ENCODE measurements at places on chromosomes 7 and 10.

DNA sequence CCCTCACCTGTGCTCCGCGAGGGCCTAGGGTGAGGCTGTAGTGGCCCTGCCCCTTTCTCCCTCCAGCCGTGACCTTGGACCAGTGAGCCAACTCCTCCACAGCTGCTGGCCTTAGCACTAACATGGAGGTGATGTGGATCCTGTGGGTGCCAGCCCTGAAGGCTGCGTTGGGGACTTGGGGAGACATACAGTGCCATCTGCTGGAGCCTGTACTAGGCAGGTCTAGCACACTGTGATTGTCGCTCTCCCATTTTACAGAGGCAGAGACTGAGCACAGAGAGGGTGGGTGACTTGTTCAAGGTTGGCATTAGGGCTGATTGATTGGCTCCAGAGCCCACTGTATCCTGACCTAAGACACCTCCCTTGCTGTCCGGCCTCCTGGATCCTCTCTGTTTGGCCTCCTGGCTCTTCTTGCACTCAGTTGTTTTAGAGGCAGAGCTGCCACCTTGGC lies 37.6 kb downstream of the PRF1 start:
- no peak for DNase-seq

GRCh38 chr7:30730097-30730496 lies 21.8 kb upstream of the INMT start:
- no peak for DNase-seq

- DNase-seq = no peak
Measured at GRCh38 chr10:49741108-49741995, 20.8 kb downstream of the OGDHL start.

- peak; percentile 12 for DNase-seq
Measured at GRCh38 chr7:16982640-16983350, 101.0 kb upstream of the AGR3 start.

DNA sequence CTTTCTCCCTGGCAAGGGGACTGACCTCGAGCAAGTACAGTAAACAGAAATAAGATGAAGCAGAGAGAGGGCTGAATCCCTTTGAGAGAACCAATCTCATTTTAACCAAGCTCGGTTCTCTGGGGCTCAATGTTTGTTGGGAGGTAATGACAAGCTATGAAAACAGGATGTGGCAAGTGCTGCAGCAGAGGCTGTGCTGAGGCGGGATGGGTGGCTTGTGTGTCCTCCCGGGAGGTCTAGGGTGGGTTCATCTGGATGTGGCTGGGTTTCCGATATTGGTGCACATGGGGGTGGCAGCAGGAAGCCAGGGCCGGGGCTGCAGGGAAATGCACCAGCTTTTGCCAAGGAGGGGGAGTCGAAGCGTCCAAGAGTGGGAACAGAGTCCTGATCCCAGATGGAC lies 84.5 kb downstream of the AOAH start:
- DNase-seq = no peak

- no peak for DNase-seq
Measured at GRCh38 chr7:8391353-8392062, 41.9 kb upstream of the NXPH1 start.

- no peak for DNase-seq
Measured at GRCh38 chr7:50807026-50807730, 24.5 kb upstream of the GRB10 start.

- DNase-seq = peak; percentile 47
Measured at GRCh38 chr7:111005445-111005844, 85.5 kb upstream of the LRRN3 start.

GRCh38 chr7:25246306-25246705 lies 18.0 kb upstream of the NPVF start:
- no peak for DNase-seq

GRCh38 chr10:81704596-81704995 lies 170.4 kb upstream of the NRG3 start:
- no peak for DNase-seq

- no peak for DNase-seq
Measured at GRCh38 chr7:82335927-82336326, 107.7 kb downstream of the CACNA2D1 start.

GRCh38 chr7:125484755-125485154 lies 555.1 kb upstream of the POT1 start:
- DNase-seq = no peak

DNA sequence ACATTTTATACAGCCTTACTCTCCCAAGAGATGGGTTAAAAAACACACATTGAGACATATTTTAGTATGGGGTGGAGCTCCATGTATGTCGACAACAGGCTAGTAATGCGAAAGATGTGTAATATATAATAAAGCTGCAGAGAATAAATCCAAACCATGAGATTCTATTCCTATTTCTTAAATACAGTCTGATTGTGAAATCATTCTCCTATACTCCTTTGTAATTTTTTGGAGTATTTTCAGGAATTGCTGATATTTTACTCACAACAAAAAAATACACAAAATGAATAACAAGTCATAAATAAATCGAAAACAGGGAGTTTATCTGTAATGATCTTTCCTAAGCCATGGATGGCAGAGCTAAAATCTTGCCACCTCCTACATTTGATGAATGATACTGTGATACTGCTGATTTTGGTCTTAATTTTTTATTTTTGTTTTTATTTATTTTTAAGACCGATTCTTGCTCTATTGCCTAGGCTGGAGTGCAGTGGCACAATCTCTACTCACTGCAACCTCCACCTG lies 173.5 kb upstream of the KLF6 start:
- no peak for DNase-seq

DNA sequence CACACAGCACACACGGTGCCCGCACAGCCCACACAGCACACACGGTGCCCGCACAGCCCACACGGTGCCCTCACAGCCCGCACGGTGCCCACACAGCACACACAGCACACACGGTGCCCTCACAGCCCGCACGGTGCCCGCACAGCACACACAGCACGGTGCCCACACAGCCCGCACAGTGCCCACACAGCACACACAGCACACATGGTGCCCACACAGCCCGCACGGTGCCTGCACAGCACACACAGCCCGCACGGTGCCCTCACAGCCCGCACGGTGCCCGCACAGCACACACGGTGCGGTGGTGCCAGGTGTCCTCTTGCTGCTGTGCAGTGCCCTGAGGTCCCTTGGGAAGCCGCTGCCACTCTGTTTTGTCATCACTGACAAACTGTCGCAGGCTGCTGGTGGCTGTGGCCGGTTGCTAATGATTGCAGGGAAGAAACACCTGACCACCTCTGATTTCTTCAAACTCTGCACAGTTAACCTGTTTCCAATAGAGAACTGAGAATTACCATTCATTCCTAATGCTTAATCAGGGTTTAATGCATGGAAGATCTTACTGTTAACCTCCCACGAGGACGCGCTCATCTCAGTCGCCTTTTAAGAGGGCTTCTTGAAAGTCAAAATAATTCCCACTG lies 66.9 kb downstream of the GLRX3 start:
- DNase-seq = no peak

DNA sequence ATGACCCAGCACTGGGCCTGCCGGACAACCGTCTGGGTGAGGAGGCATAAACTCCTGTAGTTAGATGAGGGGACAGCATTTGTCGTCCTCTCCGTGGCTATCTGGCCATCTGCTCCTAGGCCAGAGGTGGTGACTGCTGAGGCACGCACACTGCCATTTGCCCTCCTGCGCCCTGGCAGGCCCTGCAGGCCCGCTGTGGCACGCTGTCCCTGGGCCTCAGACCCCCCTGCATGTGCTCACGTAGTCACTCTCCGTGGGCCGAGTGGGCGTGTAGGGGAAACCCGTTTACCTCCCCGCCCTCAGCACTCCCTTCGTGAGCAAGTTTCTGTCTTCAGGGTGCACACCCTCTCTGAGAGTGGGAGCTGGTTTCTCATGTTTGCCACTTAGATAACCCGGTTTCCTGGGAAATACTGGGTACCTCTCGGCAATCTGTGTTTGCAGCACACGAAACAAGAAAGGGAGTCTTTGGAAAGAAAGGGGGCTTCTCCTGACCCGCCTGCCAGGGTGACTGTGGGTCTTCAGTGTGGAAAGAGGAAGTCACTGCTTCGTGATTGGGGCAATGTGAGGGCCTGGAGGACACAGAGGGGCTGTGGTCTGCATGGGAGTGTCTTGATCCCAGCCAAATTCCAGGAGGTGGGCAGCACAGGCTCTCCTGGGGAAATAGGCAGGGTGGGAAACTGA lies 10.8 kb downstream of the ADAMTS14 start:
- no peak for DNase-seq

GRCh38 chr7:69683002-69683401 lies 84.7 kb downstream of the AUTS2 start:
- DNase-seq = peak; percentile 82

GRCh38 chr10:101224910-101225823 lies 4.1 kb downstream of the LBX1 start:
- peak; percentile 72 for DNase-seq

DNA sequence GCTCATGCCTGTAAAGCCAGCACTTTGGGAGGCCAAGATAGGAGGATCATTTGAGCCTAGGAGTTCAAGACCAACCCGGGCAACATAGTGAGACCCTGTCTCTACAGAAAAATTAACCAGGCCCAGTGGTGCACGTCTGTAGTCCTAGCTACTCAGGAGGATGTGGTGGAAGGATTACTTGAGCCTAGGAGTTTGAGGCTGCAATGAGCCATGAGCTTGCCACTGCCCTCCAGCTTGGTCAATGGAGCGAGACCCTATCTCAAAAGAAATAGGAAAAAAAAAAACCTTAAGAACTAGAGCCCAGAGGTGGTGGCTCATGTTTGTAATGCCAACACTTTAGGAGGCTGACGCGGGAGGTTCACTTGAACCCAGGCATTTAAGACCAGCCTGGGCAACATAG lies 2.2 kb downstream of the STRA8 start:
- DNase-seq = no peak

- no peak for DNase-seq
Measured at GRCh38 chr7:23544913-23545354, 13.2 kb upstream of the TRA2A start.

GRCh38 chr10:32957341-32958084 lies 517 bp downstream of the ITGB1 start:
- peak; percentile 55 for DNase-seq

- peak; percentile 66 for DNase-seq
Measured at GRCh38 chr7:97006055-97006815, 882 bp downstream of the DLX6 start.

- no peak for DNase-seq
Measured at GRCh38 chr7:100003711-100004661, 11.4 kb upstream of the ZKSCAN1 start.

GRCh38 chr10:988667-989545 lies 672 bp downstream of the GTPBP4 start:
- DNase-seq = no peak

DNA sequence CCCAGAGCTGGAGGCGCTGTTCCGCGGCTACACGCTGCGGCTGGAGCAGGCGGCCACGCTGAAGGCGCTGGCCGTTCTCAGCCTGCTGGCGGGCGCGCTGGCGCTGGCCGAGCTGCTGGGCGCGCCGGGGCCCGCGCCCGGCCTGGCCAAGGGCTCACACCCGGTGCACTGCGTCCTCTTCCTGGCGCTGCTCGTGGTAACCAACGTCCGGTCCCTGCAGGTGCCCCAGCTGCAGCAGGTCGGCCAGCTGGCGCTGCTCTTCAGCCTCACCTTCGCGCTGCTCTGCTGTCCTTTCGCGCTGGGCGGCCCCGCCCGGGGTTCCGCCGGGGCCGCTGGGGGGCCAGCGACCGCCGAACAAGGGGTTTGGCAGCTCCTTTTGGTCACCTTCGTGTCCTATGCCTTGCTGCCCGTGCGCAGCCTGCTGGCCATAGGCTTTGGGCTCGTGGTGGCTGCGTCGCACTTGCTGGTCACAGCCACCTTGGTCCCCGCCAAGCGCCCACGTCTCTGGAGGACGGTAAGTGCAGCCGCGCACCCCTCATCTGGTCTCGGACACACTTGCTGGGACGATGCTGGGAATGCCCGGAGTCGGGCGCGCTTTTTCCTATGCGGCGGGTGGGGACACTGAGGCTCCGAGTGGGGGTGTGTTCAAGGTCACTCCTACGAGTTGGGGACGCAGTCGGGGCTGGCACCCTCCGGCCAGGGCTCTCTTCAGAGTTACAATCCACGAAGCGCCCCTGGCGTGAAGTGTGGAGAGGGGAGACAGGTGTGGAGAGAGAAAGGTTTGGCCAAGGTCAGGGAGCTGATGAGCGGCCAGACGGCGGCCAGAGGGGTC lies 717 bp downstream of the ADCY1 start:
- peak; percentile 60 for DNase-seq

DNA sequence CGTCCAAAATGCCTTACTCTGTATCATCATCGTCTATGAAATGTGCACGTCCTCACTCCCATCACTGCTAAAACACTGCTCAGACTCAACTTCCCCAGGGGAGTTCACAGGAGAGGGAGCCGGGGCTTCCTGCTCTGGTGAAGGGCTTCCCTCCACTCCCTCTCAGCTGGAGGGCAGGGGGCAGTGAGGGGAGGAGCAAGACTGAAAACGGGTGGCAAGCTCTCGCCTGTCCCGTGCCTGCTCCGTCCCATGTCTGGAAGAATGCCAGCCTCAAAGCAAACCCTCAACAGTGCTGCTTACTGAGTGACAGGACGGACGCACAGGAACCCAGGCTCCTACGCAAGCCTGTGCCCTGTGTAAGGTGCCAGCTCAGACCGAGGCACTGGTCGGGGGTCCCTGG lies 25.1 kb downstream of the PRKAG2 start:
- no peak for DNase-seq

- DNase-seq = no peak
Measured at GRCh38 chr7:155448632-155449007, 9.3 kb upstream of the EN2 start.

- peak; percentile 91 for DNase-seq
Measured at GRCh38 chr10:52451817-52452216, 137.7 kb downstream of the DKK1 start.

GRCh38 chr10:111113961-111114757 lies 37.3 kb downstream of the ADRA2A start:
- DNase-seq = no peak

- DNase-seq = no peak
Measured at GRCh38 chr10:114405011-114405350, 679 bp upstream of the AFAP1L2 start.

DNA sequence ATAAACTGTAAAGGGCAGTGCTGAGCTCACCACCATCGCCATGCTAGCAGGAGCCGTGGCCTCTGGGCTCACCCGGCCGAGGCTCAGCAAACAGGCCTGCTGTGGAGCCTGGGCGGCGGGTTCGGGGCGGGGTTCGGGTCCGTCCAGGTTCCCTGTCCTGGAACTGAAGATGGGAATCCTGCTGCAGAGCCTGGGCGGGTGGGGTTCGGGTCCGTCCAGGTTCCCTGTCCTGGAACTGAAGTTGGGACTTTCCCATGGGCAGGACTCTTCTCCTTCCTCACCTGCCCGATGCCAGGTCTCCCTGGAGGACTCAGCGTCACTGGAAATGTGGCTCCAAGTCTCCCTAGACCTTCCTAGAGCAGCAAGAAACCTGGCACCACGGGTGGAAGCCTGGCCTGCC lies 36.6 kb downstream of the EN2 start:
- no peak for DNase-seq

DNA sequence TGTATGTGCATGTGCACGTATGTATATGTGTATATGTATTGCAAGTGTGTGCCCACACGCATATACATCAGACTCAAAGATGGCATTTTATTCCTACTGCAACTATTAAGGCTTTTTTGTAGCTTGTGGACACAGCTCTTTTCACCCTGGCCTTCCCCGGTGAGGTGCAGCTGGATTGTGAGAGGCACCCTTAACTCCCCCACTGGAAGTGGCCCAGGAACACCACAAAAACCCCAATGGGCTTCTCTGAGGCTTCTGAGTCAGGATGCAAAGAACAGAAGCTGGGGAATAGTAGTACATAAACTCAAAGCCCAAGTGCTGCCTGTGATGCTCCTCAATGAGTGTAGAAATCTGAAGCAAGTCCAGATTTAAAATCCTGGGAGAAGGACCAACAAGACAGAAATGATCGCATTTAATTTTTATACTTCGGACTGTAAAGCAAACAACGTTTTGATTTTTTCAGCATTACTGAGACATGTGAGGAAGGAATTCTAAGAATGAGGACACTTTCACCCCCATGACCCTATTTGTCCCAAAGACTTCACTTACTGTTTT lies 369.2 kb upstream of the MGMT start:
- no peak for DNase-seq

All from HAP-1 (cell line).